Astrocyte of the cerebellum (primary cell): ENCODE measurements at places on chromosomes 13 and 19.

- DNase-seq, result no peak
Observed at GRCh38 chr19:50030225-50030624, 4.4 kb downstream of the ZNF473 start.

DNA sequence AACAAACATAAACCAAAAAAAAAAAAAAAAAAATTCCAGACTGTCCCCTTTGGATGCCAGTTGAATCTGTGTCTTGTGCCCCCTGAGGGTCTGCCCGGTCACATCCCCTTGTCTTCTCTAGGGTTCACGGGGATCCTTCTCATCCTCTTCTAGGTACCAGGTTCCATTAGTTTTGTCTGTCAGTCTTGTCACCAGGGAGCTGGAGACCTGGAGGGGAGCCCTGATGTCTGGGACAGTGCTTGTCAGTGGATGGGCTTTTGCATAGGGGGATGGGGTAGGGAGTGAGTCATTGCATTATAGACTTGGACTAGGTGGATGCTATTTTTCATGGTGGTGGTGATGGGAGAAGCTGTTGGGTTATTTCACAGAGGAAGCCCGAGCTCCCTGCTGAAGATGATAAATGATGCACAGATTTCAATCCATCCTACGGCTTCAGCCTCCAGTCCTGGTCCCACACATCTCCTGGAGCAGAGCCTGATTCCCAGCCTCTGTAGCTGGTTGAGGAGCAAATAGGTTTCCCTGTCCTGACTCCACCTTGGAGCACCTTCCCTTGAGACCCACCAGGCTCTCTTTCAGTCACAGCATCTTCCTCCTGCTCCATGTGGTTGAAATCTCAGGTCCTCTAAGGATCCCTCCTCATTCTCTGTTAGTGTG, 26.0 kb downstream of the WTIP start:
- no peak for DNase-seq

- no peak for DNase-seq
Observed at GRCh38 chr19:10006335-10006708, 4.0 kb downstream of the COL5A3 start.

DNA sequence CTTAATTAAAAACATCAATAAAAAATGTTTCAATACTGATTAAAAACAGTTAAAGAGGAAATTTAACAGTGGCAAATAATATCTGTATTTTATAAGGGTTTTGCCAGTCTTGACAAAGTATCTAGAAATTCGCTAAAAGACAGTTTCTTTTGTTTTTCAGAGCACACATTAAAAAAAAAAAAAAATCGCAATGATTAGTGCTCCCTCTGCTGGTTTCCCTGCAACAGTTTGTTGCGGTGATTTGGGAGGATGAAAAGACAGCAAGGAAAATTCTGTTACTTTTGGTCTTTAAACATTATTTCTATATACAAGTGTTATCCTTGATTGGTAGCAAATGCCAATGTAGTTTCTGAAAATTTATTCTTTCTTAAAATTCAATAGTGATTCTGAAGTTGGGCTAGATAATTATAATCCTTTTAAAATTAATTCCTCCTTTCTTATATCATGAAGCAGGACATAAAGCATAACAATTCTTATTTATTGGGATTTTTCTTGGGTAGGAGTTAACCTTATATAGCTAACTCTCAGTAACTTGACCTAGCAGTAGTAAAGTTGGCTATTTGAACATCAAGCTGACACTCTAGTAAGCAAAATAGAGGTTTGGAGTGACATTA, 23.1 kb upstream of the SPRY2 start:
- no peak for DNase-seq

GRCh38 chr13:97932036-97932435, 21.4 kb upstream of the IPO5 start:
- DNase-seq, result no peak

DNA sequence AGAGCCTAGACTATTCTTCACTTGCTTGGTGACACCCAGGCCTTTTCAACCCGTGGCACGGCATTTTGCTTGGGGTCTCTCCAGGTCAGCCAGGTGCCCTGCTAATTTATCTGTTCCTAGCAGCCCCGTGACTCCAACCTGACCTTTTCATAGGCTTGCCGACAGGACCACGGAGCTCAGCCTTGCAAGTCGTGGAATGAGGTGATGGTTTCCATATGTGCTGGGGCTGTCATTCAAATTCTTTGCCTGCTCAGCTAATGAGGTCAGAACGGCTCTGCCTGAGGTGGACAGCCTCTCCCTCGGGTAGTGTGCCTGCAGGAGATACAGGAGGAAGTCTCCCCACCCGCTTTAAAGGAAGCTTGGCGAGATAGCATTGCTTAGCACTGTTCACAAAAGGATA, 61.0 kb downstream of the SHISA2 start:
- no peak for DNase-seq

DNA sequence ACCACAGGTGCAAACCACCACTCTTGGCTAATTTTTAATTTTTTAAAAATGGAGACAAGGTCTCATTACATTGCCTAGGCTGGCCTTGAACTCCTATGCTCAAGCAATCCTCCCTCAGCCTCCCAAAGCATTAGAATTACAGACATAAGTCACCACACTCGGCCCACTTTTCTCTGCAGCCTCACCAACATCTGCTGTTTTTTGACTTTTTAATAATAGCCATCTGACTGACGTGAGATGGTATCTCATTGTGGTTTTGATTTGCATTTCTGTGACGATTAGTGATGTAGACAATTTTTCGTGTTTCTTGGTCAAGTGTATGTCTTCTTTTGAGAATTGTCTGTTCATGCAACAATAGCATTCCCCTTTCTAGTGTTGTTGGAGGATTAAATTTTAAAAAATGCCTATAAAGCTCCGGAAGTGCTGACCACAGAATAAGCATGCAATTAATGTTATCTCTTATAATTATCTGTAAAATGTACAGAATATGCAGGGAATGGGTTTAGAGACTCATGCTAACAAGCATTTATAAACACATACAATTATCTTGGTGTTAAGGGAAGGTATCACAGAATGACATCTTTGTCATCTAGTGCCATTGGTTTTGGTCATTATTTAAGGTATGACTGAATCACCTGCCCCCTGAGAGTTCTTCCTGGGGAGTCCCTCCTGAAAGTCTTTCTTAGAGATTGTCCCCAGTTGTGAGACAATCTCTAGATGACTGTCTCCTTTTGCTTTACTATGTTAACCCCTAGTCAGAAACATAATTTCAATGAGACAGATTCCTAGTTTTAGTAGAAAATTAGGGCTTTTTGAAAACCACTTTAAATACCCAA, 118.5 kb upstream of the SERTM1 start:
- DNase-seq, result no peak

DNA sequence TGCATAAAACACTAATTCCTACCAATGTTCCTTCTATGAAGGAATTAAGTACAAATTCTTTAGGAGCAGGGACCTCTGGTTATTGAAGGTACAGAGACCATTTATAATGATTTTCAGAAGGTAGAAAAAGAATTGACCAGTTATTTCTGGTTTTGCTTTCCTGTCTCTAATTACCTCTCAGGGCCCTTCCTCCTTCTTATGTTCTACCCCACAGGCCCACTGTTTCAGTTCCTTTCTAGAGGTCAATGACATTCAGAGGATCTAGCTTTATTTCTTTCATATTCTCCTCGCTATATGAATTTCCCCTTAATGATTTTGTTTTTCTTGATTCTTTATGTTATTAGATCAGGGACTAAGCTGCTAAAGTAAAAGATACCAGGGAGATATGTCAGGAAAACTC, 345.0 kb upstream of the SPRY2 start:
- no peak for DNase-seq

GRCh38 chr19:5466072-5466471, 10.9 kb downstream of the ZNRF4 start:
- DNase-seq, result no peak

GRCh38 chr19:14814982-14815652, 19.9 kb downstream of the OR7A5 start:
- no peak for DNase-seq

GRCh38 chr13:49455007-49455398, 10.9 kb downstream of the SETDB2 start:
- DNase-seq, result no peak

DNA sequence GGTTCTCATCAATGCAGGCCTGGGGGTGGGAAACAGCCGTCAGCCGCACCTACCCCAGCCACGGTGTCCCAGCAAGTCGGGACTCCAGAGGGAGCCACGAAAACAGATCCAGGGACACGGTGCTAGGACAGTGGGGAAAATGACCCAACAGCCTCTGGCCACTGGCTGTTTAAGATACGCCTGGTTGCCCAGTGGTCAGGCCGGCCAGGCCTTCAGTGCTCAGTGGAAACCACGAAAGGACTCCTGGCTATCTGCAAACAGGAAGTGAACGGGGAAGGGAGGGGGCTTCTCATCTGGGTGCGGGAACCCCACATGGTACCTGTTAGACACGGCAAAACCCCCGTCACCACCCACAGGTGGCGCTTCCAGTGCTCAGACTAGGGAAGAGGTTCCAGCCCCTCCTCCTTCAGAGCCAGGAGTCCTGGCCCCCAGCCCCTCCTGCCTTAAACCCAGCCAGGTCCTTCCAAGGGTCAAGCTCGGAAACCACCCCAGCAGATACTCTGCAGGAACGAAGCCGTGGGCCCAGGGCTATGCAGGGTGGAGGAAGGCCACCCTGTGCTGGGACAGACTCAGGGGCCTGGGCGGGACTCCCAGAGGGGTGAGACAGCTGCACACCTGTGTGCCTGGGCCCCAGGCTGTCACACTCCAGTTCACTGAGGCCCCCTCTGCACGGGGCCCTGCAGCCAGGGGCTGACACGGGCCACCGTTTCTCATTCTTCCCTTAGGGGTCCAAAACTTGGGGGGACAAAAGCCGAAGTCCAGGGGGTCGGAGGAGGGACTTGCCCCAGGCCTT, 4.5 kb downstream of the PPP1R12C start:
- DNase-seq, result no peak

DNA sequence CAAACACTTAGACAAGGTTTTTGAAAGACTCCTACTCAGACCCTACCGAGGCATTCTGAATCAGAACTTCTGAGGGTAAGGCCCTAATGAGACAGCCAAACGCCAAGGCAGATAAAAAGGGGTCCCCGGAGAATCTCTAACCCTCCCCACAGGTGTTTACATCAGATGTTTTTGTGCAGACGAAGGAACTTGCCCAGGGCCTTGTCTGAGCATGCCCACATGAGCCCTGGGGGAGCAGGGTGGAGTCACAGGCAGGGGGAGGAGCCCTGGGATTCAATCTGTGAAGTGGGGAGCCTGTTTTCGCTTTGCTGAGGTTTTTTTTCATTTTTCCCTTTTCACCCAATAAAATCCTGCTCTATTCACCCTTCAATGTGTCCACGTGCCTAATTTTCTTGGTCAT, 61.6 kb upstream of the MED4 start:
- no peak for DNase-seq

- DNase-seq, result no peak
Observed at GRCh38 chr19:1864480-1865171, 1.2 kb upstream of the KLF16 start.

- DNase-seq, result no peak
Observed at GRCh38 chr19:41386442-41386841, 10.1 kb downstream of the TMEM91 start.

DNA sequence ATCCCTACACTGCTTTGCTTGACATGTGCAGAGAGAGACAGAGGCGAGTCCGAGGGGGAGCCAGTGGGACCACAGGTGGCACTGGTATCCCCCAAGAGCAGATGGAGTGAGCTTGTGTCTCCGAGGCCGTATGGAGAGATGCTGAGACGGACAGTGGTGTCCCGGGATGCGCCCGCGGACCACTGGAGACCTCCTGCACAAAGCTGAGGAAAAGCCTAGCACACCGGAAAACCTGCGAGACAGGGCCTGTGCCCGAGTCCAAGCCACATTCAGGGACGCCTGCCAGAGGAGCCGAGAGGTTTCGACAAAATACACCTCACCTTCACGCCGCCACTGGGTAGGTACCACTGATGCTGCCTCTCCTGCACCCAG, 66.0 kb upstream of the ZNF527 start:
- no peak for DNase-seq

- no peak for DNase-seq
Observed at GRCh38 chr13:43986421-43986981, 106.8 kb downstream of the LACC1 start.

GRCh38 chr13:73757481-73758233, 376.5 kb downstream of the KLF12 start:
- peak; percentile 12 for DNase-seq

DNA sequence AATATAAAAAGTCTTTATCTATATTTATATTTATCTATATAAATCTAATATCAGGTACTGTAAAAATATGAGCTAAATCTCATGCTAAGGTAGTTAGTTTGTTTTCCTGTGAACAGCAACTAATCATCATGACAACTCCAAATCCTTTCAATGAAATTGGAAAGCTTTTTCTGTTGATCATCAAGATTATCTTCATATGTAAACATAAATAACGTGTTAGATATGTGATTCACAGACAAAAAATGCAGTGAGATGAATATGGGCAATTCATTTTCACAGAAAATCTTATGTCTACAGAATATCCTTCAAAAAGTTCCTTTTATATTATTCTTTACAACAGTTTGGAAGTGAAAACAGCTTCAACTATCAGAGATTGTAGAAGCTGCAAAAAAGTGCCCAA, 41.7 kb upstream of the EEF1AKMT1 start:
- no peak for DNase-seq

- DNase-seq, result no peak
Observed at GRCh38 chr19:2865334-2866100, 1.6 kb upstream of the ZNF556 start.

DNA sequence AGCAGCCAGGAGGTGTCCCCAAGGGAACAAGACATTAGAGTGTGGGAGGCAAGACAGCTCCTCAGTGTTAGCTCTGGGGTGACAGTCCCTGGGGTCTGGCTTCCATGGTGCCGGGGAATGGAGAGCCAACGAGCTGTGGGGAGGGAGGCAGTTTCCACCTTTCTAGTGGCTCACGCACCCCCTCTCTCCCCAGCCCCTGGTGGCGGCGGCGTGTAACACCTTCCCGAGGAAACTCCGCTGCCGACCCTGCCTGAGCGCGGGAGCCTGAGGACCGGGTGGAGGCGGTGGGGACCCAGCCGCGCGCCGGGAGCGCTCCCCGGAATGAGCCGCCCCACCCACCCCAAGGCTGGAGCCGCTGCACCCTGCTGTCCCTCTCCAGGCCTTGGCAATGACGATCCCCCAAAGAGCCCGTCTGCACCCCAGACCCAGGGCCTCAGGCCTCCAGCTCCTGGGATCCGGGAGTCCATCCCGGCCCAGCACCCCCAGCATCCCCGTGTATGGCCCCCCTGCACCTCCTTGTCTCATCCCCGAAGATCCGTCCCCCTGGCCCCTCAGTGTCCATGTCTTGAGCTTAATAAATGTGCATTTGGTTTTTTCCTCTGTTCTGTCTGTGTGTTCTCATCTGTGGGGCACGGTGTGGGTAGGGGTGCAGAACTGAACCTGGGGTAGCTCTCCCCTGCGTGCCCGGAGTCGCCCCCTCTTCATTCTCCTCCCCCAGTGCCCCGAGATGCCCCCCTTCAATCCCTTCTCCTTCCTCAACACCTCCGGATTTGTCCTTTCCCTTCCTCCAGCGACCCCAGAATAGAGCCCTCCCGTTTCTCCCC, 622 bp upstream of the FXYD5 start:
- DNase-seq, result no peak

GRCh38 chr19:50770888-50771287, 624 bp downstream of the GPR32 start:
- no peak for DNase-seq

DNA sequence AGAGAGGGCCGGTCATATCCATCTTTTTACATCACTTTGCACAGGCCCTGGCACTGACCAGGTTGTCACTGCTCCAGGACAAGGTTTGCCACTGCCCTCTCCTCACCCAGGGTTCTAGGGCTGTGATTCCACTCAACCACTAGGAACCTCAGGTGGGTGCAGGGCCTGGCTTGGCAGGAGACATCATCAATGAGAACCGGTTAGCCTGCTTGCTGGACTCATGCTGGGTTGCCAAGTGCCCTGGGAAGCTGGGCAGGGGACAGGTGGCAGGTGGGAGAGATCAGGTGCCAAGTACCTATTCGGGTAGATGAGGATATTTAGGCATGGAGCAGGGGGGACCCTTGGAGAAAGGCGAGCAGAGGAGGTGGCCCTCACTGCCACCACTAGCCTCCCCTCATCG, 4.2 kb upstream of the CERS4 start:
- DNase-seq, result no peak
